ENCODE measurements at places on chromosomes 1 and 21.

DNA sequence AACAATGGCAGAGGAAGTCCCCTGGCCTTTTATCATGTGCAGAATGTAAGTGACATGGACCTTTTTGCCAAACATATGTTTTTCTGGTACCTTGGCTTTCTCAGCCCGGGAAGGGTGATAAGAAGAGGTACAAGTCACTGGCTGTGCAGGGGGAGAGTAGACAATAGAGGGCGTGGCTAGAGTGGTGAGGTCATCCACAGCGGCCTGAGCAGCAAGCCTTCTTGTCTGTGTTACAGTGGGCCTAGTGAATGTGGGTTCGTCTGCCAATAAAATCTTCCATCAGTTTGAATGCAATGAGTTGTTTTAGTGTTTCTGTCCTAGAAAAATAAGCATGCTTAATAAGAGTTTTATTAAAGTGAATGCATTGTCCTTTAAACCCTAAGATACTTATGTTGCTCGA is 59.0 kb upstream of the PGD start:
- DNase-seq, result no peak

GRCh38 chr1:212542761-212543187 is 65.8 kb upstream of the ATF3 start:
- no peak for DNase-seq

DNA sequence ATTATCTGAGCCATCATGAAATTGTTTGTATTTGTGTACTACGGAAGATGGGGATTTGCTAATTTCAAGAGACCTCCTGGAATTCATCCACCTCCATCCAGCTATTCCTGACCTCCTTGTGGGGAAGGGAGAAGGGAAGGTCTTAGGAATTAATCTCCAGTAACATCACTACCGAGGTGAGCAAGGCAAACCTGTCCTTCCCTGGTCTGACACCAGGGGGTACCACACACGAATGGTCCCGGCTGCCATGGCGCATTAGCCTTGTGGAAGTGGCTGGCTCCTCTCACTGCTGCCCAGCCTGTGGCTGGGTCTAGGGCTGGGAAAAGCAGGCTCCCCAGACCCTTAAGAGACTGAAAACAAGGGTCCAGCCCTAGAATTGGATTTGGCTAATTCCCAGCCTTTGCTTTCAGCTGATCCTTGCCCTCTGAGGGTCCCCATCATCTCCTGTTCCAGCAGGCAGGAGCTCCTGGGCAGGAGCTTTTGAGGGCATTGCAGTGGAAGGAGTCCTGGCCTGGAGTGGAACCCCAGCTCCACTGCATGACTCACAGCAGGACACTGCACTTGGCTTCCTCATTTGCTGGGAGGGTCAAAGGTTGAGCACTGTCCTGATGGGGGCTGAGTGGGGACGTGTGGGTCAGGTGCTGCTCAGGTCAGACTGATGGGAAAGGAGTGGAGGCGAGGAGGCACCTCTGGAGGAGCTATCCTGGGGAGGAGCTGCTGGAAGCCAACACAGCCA is 34.8 kb downstream of the RIMS3 start:
- DNase-seq, result no peak

GRCh38 chr21:41009398-41010100 is 158.4 kb upstream of the BACE2 start:
- no peak for DNase-seq

GRCh38 chr1:156841295-156841855 is 17.5 kb downstream of the INSRR start:
- no peak for DNase-seq
